NCI-H460 (cell line): ENCODE measurements at places on chromosomes 16 and 17.

- no peak for DNase-seq
Measured at GRCh38 chr17:27518545-27519521, 62.6 kb downstream of the KSR1 start.

DNA sequence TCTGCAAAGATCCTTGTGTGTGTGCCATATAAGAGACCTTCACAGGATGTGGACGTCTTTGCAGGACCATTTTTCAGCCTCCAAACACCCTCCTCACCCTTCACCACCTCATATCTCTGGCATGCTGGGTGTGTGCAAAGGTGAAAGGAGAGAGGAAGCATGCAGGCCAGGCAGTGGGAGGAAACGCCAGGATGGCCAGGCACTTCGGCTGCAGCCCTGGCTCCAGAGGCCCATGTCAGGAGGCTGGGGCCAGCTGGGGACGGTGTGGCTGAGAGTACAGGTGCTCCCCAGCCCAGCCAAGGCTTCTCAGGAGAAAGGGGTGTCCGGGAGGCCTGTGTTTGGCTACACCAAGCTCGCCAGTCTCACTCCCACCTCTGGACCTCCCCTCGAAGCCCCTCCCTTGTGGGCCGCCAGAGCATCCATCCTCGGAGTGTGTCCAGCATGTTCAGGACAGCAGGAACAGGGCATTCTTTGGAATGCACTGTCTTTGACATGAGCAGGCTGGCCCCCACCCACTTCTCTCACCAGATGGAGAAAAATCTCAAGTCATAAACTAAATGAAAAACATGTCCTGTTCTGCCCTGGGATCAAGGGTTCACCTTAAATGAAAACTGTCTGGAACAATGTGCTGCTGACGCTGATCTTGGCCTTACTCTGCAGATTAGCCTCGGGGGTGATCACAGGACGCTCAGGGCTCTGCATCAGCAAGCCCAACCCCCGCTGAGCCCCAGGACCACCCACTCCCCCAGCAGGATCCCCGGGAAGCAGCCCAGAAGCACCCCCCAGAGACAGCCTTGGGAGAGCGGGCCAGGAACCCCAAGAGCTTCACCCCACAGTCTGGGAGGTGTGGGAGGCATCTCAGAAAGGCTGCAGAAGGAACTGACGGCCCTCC lies 15.9 kb downstream of the PEMT start:
- DNase-seq, result no peak

- DNase-seq, result no peak
Measured at GRCh38 chr17:5545051-5545987, 39.0 kb downstream of the NLRP1 start.

- no peak for DNase-seq
Measured at GRCh38 chr17:68782789-68783188, 172.4 kb downstream of the ABCA8 start.

- no peak for DNase-seq
Measured at GRCh38 chr17:38322897-38323296, 20.9 kb downstream of the GPR179 start.

DNA sequence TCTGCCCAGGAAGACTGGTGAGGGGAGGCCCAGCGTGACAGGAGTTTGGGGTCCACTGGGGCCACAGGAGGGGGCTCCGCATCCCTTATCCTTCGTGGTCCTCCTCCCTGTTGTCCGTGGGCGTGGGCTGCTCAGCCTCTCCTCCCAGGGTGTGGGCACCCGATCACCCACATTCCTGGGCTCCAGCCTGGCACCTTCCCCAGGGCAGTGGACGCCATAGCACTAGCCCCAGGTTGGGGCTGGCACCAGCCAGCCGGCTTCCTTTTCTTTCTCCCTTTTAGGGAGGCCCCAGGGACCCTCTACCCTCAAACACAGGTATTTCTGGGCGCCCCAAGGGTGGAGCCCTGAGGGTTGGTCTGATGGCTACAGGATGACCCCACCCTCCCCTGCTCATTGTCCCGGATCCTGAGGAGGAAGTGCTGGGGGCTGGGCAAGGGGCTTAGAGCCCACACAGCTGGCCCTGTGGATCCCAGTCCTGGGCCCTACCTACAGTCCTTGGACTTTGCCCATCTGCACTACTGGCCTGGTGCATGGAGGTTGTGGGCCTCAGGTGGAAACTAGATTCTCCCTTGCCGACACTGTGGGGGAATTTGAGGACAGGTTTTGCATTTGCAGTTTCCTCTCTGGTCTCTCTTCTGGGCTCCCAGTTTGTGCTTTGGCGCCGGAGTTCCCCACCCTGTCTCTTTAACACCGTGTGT lies 1.1 kb downstream of the KIF1C start:
- no peak for DNase-seq
